ENCODE measurements at places on chromosomes 16 and 17.

GRCh38 chr17:4087911-4088693 lies 54.7 kb downstream of the ZZEF1 start:
- no peak for DNase-seq

DNA sequence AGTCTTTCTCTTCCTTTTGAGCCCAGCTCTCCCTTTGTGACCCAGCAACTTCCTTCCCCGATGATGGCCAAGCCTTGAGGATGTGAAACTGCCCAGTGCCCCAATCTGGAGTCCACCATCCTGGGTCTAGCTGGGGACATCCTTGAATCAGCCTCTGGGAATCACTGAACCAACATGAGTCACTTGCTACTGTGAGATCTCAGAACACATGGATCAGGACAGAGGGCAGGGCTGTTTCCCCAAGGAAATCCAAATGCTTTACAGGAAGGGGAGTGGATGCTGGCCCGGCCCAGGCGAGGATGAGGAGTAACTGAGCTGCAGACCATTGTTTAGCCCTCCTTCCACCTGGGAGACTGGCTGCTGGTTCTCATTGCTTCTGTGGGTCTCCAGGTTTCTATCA lies 547.6 kb downstream of the WWOX start:
- no peak for DNase-seq

GRCh38 chr16:12613131-12613991 lies 190.3 kb downstream of the CPPED1 start:
- peak; percentile 2 for DNase-seq

GRCh38 chr16:57245472-57246113 lies 534 bp downstream of the ARL2BP start:
- peak; percentile 20 for DNase-seq

- no peak for DNase-seq
These were observed 11.8 kb downstream of the PEMT start for GRCh38 chr17:17579691-17580090.

DNA sequence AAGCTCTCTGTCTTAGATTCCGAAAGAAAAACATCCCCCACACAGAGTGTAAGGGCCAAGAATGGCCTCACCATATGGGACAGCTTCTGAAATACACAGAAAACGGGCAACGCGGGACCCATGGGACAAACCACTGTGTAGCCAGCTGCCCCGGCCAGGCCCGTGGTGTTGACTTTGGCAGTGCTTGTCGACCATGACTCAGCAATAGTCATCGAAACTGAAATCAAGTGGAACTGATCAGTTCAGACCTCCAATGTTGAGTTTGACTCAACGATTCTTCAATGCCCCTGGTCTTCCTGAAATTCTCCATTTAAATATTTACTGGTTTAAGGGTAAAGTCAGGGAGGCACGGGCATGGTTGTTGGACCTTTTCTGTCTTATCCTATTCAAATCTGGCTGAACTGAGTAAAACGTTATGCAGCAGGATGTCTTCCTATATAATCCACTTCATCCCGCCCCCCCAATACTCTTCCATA lies 27.5 kb downstream of the ZFHX3 start:
- DNase-seq: peak; percentile 92

DNA sequence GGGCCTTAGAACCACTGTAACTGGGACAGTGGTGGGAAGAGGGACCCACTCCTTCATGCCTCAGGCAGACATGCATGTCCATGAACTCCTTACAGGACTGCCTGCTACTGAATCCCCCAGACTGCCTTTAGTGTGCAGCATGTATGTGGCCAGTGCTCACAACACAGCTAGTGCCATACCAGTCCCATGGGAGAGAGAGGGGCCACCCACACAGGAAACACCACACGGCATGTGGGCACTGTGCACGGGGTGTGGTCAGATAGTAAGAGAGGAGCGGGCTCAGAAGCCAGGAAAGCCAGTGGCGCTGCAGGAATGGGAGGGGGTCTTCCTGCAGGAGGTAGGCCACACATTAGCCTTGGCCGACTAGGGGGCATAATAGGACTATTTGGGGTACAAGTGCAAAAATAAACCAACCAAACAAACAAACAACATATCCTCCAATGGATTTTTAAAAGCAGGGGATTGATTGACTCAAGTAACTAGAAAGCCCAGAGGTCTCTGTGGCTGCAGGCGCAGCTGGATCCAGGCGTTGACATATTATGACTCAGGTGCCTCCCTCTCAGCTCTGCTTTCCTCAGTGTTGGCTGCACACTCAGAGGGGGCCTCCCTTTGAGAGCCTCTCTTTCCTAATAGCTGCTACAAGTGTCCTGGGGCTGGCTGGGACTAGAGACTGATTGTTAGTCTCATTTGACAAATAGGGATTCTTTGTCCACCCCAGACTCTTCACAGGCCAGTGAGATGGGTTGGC lies 104.4 kb downstream of the AMFR start:
- no peak for DNase-seq

DNA sequence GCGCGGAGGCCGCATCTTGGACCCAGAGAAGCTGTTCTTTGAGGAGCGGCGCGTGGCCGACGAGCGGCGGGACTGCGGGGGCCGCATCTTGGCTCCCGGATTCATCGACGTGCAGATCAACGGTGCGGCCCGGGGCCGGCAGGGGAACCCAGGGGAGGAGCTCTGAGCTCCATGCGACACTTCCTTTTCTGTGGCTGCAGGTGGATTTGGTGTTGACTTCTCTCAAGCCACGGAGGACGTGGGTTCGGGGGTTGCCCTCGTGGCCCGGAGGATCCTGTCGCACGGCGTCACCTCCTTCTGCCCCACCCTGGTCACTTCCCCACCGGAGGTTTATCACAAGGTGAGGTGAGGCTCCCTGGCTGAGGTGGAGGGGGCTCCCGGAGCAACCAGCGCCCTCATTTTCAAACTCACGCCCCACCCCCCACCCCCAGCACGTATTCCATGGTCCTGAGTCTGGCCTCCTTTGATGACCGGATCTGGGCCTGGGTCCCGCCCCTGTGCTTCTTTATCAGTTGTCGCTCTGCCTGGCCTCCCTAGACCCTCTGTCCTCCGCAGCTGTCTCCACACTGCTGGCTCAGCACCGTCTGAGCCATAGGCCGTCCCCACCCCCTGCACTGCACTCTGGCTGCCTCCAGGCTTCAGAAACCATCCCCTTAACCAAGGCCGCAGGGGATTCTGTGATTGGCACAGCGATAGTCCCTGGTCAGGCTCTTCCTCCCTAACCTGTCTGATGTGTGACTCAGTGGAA lies 787 bp downstream of the AMDHD2 start:
- no peak for DNase-seq

DNA sequence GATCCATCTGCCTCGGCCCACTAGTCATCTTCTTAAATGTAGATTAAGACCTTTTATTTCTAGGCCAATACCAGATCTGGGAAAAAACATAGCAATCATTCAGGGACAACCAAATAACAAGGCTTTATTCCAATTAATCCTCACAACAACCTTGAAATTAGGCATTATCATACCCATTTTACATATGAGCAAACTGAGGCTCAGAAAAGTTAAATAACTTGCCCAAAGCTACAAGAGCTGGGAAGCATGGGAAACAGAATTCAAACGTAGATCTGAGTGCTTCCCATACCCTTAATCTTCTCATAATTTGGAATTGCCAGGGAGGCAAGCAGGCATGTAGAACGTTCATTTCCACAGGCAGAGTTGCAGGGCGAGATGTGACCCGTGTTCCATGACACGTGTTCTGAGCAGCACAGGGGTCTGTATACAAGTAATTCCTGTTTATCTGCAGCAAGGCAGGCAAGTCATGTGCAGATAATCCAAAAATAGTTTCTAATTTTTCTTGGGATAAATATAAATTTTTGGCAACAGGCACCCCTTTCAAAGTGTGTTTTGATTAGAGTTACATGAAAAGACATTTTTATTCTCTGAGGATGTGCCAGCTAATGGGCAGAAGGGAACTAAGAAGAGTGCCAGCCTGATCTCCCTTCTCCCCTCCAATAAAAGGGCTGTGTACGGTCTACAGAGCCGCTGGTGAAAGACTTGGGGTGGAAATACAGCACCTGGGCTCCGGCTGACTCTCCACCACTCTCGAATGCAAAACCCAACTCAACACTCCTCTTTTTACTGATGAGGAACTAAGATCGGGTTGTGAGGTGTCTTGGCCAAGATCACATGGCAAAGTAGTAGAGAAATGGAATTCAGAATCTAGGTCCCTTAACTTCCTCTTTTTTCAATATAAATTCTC lies 27.7 kb upstream of the MYOCD start:
- no peak for DNase-seq

DNA sequence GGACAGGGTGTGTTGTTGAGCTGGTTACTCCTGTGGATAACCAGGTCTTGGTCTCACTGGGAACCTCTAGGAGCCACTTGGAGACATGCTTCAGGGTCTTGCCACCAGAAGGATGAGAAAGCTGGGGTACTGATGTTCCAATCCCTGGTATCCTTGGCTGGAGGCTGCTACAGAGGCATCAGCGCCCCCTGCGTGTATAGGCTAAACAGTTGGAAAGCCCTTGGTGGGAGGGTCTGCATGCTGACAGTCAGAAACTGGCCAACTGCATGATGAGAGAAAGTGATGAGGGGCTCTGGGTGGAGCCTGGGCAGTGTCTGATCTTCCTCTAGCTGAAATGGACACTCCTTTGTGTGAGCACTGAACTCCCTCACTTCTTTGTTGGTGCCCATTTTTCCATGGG lies 536.9 kb downstream of the XYLT1 start:
- DNase-seq: no peak

DNA sequence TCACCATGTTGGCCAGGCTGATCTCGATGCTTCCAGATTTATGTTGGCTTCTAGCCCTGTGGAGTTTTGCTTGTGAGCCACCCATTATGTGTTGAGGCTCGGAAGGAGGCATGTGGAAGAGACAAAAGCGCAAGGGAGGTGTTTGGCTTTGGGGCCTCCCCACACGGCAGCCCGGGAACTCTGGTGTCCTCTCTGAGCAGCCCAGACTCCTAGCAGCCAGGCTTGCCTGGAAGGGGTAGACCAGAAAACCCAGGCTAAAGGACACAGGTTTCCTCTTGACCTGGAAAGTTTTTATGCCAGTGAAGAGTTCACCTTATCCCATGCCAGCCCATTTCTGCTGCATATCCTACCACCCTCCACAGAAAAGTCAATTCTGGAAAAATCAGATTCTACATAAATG lies 21.0 kb downstream of the SDR42E2 start:
- no peak for DNase-seq

DNA sequence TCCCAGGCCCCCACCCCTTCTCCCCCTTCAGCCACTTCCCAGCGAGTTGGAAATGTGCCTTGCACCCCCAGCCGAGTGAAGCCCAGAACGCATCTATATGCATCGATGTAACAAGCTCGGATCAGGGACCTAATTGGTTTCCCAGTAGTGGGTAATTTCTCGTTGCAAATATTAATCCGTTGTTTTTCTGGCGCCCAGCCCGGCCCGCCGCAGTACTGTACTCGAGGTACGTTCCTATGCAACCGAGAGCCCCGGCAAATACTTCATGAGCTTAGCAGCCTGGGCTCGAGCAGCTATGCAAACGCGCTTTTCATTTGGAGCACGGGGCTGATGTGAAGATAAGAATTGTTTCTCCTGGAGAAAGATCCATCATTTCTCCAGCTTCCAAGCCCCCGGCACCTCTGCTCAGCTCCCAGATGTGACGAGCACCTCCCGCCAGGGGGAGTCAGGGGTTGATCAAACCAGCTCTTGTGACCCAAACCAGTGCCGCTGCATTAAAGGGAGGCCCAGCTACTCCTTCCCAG lies 229.8 kb downstream of the KATNIP start:
- DNase-seq: peak; percentile 60

DNA sequence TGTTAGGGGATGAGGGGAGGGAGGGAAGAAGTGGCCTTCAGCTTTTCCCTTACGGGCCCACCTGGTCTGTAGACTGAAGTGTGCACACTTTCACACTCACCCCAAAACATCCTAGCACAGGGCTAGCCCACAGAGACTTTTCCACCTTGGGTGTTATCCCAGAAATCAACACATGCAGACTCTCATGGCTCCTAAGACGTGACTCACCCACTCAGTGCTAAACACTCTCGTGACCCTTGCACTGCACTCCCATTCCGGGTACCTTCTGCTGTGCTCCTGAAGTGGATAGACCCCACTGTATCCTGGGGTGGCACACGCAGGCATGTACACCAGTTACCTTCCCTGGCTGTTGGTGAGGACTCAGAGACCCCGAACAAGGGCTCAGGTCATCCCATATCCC lies 23.0 kb upstream of the ABCC3 start:
- DNase-seq: no peak

- peak; percentile 19 for DNase-seq
These were observed 318.3 kb downstream of the PHKB start for GRCh38 chr16:47779201-47780016.

- no peak for DNase-seq
These were observed 7.9 kb downstream of the G6PC3 start for GRCh38 chr17:44078412-44078811.

DNA sequence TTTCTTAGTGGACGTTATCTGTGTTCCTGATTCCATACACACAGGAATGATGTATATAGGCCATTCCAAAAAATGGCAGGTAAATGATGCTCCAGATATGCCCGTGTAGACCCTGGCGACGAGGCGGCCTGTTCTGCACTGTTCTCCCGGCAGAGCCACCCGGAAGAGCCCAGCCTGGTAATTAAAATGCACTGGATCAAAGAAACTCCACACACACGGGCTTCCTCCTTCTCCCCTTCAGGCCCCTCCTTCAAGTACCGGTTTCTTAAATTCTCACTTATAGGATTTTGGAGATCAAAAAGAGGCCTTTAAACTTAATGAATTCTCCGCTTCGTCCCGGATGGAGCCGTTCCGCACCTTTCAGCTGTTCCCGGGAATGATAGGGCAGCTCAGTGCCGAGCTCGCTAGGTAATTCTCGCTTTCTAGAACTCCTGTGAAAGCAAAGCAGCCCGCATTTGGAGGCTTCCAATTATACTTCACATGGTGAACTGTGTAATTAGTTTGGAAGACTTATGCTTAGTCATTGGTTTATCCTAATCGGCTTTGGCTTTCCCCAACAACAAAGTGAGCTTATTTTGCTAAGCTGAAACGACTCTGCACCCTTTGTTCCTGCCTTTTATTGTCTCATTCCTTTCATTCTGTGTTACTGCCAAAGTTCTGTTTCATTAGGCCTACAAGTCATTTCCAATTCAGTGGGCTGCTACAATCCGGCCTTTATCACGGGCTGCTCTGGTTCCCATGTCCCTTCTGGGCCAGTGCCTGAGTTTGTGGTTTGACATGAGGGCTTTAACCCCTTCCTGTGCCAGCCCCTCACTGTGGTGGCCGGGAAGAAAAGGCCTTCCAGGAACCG lies 150.0 kb downstream of the MSI2 start:
- peak; percentile 39 for DNase-seq

- no peak for DNase-seq
These were observed 4.0 kb downstream of the CDK10 start for GRCh38 chr16:89690392-89690901.

GRCh38 chr17:6660805-6661463 lies 9.4 kb downstream of the C17orf100 start:
- DNase-seq: no peak

DNA sequence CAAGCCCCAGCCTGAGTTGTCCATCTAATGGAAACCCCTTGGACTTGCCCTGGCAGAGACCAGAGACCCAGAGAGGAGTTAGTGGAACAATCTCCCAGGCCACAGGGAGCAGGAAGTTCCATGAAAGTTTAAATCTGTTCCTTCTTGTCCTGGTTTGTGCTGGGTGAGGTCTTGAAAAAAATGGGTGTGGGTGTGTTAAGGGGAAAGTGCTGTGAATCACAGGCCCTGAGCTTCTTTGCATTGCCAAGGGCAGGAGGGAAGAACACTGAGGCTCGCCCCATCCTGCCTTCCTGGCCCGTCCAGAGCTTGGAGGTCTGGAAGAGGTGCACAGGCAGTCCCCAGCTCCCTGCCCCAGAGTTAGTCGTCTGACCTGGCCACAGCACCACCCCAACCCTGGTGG lies 2.3 kb downstream of the ADORA2B start:
- DNase-seq: peak; percentile 73

- peak; percentile 73 for DNase-seq
These were observed at the start of gene VAT1 for GRCh38 chr17:43021741-43022512. Gene VAT1 (minus strand): TSS chr17:43022385. CDS start chr17:43022322, 63 bp downstream.

- peak; percentile 60 for DNase-seq
These were observed 63.7 kb upstream of the MRTFB start for GRCh38 chr16:14007450-14007849.
